ENCODE measurements at places on chromosomes 11 and 22. TPM values are rescaled to one million over a fixed set of nuclear protein-coding genes. Genes with fewer than 3 reads are reported as not detected.

DNA sequence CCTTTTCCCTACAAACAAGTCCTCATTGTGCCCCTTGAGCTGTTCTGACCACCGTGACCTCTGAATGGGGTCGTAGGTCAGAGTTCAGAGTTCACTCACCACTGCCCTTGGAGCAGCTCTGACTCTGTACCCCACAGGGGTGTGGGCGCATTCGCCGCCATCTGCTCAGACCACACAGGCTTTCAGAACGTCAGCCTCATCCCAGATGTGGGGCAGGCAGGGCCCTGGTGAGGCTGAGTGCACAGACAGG, 14.8 kb upstream of the MUC5B start:
- no peaks in the 10 kb centered on the region for H3K36me3 ChIP-seq
- no peaks in the 10 kb centered on the region for H3K27me3 ChIP-seq
- H3K4me1 ChIP-seq = no peaks in the 10 kb centered on the region
- H3K27ac ChIP-seq = no peak overlapping the region
- DNase-seq = no peak

GRCh38 chr11:81658722-81659121, 1074.9 kb downstream of the FAM181B start:
- H3K4me3 ChIP-seq = no peak overlapping the region
- no peaks in the 10 kb centered on the region for H3K27me3 ChIP-seq
- DNase-seq = no peak
- no peaks in the 10 kb centered on the region for H3K36me3 ChIP-seq
- no peak overlapping the region for H3K27ac ChIP-seq
- H3K4me1 ChIP-seq = no peaks in the 10 kb centered on the region

- H3K4me3 ChIP-seq = no peak overlapping the region
- no peak overlapping the region for H3K27ac ChIP-seq
- no peaks in the 10 kb centered on the region for H3K27me3 ChIP-seq
- DNase-seq = no peak
- no peaks in the 10 kb centered on the region for H3K36me3 ChIP-seq
Observed at GRCh38 chr11:101477926-101478325, 105.9 kb downstream of the TRPC6 start.

DNA sequence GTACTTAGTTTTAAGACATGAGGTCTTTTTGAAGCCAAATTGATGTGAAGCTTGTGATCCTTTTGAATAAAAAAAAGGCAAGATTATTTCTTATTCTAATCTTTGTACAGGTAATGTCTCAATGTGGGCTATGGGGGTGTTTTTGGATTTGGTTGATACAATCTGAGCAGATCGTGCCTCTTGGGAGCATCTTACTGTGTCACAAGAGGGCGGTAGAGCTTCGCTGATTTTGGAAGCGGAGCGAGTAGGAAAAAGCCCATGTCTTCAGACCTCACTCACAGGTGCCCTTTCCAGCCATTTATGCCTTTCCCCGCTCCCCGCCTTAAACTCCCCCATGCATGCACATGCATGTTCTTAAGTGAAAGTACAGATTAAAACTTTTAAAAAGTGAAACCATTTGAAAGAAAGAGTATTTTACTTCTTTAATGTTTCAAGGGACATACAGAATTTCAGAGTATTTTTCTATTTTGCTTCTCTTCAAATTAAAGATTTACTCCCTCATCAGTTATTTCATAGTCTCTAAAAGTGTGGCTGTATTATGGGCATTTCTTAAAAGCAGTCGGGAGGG, 18.8 kb downstream of the DDX25 start:
- DNase-seq = peak; percentile 66
- no peak overlapping the region for H3K27ac ChIP-seq
- no peak overlapping the region for H3K4me3 ChIP-seq
- H3K36me3 ChIP-seq = no peaks in the 10 kb centered on the region
- H3K4me1 ChIP-seq = no peaks in the 10 kb centered on the region
- no peaks in the 10 kb centered on the region for H3K27me3 ChIP-seq

DNA sequence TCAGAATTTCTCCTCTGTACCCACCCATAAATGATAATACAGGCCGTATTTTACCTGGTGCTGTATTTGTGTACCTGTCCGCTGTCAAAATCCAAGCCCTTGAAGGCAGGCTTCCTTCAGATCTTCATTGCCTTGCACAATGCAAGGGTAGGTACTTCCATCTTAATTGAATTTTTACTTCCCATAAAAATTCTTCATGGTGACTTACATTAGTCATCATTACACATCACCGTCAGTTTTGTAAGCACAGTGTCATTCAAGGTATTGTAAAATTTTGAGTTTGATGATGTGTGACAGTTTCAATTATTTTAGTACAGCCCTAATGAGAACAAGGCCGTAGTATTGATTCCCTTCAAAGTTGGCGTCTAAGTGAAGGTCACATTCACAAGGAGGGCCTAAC, 770 bp upstream of the TSG101 start:
- peak overlapping the region; percentile 97 for H3K4me3 ChIP-seq
- no peaks in the 10 kb centered on the region for H3K27me3 ChIP-seq
- no peaks in the 10 kb centered on the region for H3K36me3 ChIP-seq
- peaks cover 15% of the 10 kb centered on the region for H3K4me1 ChIP-seq
- no peak for DNase-seq
- peak overlapping the region; percentile 98 for H3K27ac ChIP-seq

DNA sequence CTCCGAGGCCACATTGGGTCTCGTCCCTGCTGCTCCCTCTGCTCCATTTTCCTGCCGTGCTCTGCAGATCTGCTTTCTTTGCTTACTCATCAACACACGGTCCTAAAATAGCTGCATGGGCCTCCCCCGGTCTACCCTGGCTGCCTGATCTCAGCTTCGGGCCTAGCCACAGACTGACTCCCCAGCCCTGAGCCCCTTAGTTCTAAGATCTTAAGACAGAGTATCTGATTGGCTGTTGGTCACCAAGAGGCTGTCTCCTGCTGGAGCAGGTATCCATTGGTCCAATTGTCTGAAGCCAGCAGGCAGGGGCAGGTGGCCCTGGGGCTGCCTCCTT, 53.7 kb upstream of the NECTIN1 start:
- H3K4me3 ChIP-seq = no peak overlapping the region
- H3K27me3 ChIP-seq = no peaks in the 10 kb centered on the region
- H3K4me1 ChIP-seq = peaks cover 36% of the 10 kb centered on the region
- no peak overlapping the region for H3K27ac ChIP-seq

- no peak overlapping the region for H3K27ac ChIP-seq
- H3K36me3 ChIP-seq = no peaks in the 10 kb centered on the region
- H3K4me3 ChIP-seq = no peak overlapping the region
- peaks cover 24% of the 10 kb centered on the region for H3K4me1 ChIP-seq
Observed at GRCh38 chr11:119344291-119345010, 2.1 kb downstream of the MFRP start.

DNA sequence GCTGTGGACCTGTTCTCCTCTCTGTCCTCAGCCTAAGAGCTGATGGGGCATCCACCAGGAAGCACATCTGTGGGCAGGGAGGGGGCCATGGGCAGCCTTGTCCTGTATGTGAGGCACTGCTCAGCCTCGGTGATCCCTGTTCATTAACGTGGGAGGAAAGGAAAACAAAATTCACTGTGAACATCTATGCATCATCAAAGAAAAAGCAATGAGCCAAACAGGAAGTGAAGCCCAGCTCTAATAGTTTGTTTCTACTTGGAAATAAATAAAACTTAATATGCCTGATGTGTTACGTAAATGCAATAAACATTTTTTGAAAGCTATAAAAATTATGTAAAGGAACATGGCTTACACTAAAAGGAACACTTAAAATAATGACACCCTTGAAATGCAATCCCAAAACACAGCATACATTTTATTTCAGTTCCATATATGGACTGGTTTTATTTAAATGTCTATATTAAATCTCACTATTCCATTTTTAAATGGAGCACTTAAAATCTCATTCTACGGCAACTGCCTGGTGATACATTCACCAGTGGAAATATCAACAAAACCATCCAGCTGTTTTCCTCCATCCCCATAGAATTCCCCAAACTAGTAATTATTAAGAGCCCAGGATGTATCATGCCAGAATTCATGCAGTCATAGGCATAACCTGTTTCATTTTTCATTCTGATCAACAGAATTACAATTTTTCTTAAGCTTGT, 78.3 kb downstream of the ZNF280B start:
- no peak overlapping the region for H3K27ac ChIP-seq
- no peak for DNase-seq
- H3K27me3 ChIP-seq = no peaks in the 10 kb centered on the region
- H3K36me3 ChIP-seq = no peaks in the 10 kb centered on the region
- no peaks in the 10 kb centered on the region for H3K4me1 ChIP-seq

GRCh38 chr11:34363363-34364084, 5.7 kb upstream of the ABTB2 start:
- DNase-seq = no peak
- H3K4me1 ChIP-seq = no peaks in the 10 kb centered on the region

GRCh38 chr11:61162092-61162941, 1.1 kb upstream of the VPS37C start:
- H3K4me1 ChIP-seq = peaks cover 33% of the 10 kb centered on the region
- peak overlapping the region; percentile 96 for H3K27ac ChIP-seq
- H3K27me3 ChIP-seq = no peaks in the 10 kb centered on the region
- H3K4me3 ChIP-seq = peak overlapping the region; percentile 55
- peaks cover 4% of the 10 kb centered on the region for H3K36me3 ChIP-seq
- DNase-seq = no peak

- peak overlapping the region; percentile 47 for H3K4me3 ChIP-seq
- no peak overlapping the region for H3K27ac ChIP-seq
- H3K27me3 ChIP-seq = peaks cover 89% of the 10 kb centered on the region
- H3K36me3 ChIP-seq = no peaks in the 10 kb centered on the region
Observed at GRCh38 chr11:31813391-31814175, 2.5 kb upstream of the PAX6 start.

- H3K36me3 ChIP-seq = no peaks in the 10 kb centered on the region
- H3K4me1 ChIP-seq = no peaks in the 10 kb centered on the region
- no peaks in the 10 kb centered on the region for H3K27me3 ChIP-seq
- no peak overlapping the region for H3K27ac ChIP-seq
- H3K4me3 ChIP-seq = no peak overlapping the region
Observed at GRCh38 chr11:123020968-123021367, 39.3 kb upstream of the BSX start.

DNA sequence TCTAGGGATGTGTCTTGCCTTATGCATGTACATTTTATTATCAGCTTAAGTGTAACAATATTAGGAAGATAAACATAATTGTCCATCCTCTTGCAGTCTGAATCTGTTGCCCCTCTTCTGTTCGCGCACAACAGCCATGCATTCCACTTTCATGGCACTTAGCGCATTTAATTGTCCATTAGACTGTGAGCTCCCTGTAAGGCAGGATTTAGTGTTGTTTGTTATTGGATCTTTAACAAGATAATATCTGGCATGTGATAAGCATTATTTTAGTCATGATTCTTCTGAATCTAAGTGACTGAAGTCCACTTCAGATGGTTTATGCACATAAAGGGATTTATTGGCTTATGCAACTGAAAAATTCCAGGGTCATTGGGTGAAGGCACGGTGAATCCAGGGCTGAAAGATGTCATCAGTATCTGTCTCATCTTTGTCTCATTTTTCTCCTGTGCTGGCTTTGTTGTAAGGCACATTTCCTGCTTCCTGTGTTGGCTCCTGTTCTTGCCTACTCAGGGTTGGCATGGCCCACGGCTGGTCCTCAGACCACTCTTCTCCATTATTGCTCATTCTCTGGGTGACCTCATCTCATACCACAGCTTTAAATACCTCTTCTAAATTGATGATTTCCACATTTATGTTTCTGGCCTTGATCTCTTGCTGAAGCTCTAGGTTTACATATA, 37.6 kb downstream of the ATXN10 start:
- H3K4me3 ChIP-seq = no peak overlapping the region
- no peaks in the 10 kb centered on the region for H3K4me1 ChIP-seq
- H3K27me3 ChIP-seq = no peaks in the 10 kb centered on the region
- H3K36me3 ChIP-seq = no peaks in the 10 kb centered on the region
- DNase-seq = no peak

GRCh38 chr11:119028346-119029068, 2.2 kb downstream of the SLC37A4 start:
- H3K27ac ChIP-seq = no peak overlapping the region
- H3K4me1 ChIP-seq = peaks cover 29% of the 10 kb centered on the region
- no peak overlapping the region for H3K4me3 ChIP-seq
- H3K27me3 ChIP-seq = no peaks in the 10 kb centered on the region

DNA sequence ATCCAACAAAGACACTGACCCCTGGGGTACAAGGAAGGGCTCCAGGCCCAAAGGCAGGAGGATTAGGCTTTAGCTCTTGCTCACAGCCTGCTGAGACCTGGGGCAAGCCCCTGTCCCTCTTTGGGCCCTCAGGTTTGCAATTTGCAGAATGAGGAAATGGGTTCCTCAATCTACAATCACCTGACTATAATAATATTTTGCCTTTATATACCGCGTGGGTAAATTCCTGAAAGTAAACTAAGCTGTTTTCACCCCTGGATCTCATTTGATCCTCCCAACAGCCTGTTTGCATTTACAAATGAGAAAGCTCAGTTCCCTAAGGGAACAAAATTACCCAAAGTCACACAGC, 797 bp downstream of the STARD10 start:
- H3K27ac ChIP-seq = peak overlapping the region; percentile 92
- DNase-seq = no peak

GRCh38 chr11:56531856-56532255, 11.2 kb downstream of the OR5M11 start:
- H3K4me3 ChIP-seq = no peak overlapping the region
- H3K4me1 ChIP-seq = no peaks in the 10 kb centered on the region
- H3K27ac ChIP-seq = no peak overlapping the region

- no peak overlapping the region for H3K27ac ChIP-seq
- no peaks in the 10 kb centered on the region for H3K27me3 ChIP-seq
- no peak for DNase-seq
- no peak overlapping the region for H3K4me3 ChIP-seq
- no peaks in the 10 kb centered on the region for H3K4me1 ChIP-seq
- H3K36me3 ChIP-seq = peaks cover 76% of the 10 kb centered on the region
Observed at GRCh38 chr22:37880668-37881440, 25.2 kb upstream of the MICALL1 start.

- no peaks in the 10 kb centered on the region for H3K36me3 ChIP-seq
- peak; percentile 13 for DNase-seq
- H3K4me3 ChIP-seq = no peak overlapping the region
- no peaks in the 10 kb centered on the region for H3K4me1 ChIP-seq
Observed at GRCh38 chr11:70059971-70060370, 18.1 kb upstream of the ANO1 start.

DNA sequence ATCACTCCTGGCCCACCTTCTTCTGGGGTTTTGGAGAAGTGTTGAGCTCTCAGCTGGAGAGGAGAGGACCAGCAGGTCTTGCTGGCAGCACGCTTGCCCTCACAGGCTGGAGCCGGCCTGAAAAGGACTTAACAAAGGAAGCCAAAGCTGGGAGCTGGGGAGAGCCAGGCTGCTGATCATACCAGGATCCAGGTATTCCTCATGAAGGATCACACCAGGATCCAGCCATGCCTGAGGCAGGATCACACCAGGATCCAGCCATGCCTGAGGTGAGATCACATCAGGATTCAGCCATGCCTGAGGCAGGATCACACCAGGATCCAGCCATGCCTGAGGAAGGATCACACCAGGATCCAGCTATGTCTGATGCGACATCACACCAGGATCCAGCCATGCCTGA, 17.0 kb downstream of the MRGPRD start:
- no peaks in the 10 kb centered on the region for H3K36me3 ChIP-seq
- H3K4me1 ChIP-seq = no peaks in the 10 kb centered on the region
- no peaks in the 10 kb centered on the region for H3K27me3 ChIP-seq
- H3K27ac ChIP-seq = no peak overlapping the region
- no peak for DNase-seq
- H3K4me3 ChIP-seq = no peak overlapping the region

GRCh38 chr11:76148231-76148630, 58.1 kb downstream of the WNT11 start:
- H3K4me1 ChIP-seq = peaks cover 15% of the 10 kb centered on the region
- H3K36me3 ChIP-seq = no peaks in the 10 kb centered on the region
- no peak overlapping the region for H3K27ac ChIP-seq
- H3K4me3 ChIP-seq = no peak overlapping the region
- no peak for DNase-seq

The UBQLNL gene
- total RNA-seq = not detected

The CHCHD10 gene
- 319 TPM for total RNA-seq

The SLC22A25 gene
- not detected for total RNA-seq

The GRIA4 gene
- not detected for total RNA-seq

The CBLIF gene
- total RNA-seq = not detected

The CD3D gene
- 1.5 TPM for total RNA-seq
